ENCODE measurements at places on chromosomes 6 and 20.

DNA sequence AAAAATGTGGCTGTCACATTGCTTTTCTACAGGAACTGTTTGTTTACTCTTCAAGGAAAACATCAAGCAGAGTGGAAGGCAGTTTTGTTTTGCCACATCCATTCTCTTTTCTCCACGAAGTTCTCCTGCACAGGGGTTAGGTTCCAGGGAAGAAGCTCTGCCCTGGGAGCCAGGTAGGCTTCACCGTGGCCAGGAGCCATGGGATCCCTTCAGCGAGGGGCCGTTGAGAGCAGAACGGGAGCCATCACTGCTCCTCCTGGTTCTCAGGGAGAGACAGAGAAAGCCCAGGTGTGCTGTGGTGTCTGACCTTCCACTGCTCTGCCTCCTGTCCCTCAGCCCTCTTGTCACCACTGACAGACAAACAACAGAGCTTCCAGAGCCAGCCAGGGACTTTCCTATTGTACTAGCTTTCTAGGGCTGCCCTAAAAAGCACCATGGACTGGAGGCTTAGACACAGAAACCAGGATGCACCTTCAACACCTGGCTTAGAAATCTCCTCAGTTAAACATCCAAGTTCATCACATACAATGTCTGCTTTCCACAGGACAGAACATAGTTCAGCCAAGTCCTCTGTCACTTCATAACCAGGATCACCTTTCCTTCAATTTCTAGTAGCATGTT lies 75.6 kb upstream of the SLC22A23 start:
- DNase-seq, result no peak

DNA sequence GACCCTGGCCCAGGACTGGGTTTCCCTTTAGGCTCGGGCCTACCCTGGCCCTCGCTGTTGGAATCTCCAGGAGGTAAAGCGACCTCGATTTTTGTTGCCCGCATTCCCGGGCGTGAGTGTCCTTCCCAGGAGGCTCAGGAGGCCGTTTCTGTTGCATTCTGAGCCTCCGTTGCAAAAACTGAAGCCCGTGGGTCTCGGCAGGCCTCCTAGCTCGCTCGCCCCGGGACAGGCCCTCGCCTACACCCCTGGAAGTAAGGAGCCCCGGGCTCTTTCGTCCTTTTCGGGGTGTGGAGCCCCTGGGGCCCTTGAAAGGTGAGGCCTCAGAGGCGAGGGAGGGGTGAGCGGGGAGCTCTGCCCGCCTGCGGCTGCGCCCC lies 2.3 kb downstream of the NR2E1 start:
- no peak for DNase-seq

DNA sequence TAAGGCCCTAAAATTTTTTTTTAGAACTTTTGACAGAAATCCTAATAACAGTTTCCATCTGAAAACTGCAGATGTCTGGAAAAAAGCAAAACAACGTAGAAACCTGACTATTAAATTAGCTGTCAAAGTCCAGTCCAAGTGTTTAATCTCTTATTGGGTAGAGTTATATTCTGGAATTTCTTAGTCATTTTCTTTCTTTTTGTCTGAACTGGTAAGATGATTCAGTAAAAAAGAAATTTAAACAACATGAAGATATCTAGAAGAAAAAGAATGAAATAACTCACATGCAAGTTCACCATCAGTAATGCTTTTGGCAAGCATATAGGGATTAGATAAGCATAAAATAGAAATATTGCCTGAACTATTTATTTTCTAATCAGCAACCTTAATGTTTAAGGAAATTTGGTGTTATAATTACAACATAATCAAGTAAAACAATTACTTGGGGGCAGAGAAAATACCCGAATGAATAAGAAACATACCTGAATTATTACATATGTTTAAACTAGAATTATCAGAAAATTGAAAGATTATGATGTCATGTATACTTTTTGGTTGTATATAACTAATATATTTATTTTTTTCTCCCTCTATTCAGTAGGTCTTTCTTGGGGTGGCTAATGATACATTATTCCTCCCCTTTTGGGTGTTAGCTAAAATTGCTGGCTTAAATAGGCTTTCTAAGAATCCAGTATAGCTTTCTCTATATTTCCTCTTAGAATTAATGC lies 51.1 kb downstream of the FAM83B start:
- DNase-seq, result no peak

GRCh38 chr6:139149383-139149782 lies 14.5 kb downstream of the HECA start:
- no peak for DNase-seq

- DNase-seq, result no peak
These were observed 17.1 kb downstream of the HLA-A start for GRCh38 chr6:29959467-29959866.

DNA sequence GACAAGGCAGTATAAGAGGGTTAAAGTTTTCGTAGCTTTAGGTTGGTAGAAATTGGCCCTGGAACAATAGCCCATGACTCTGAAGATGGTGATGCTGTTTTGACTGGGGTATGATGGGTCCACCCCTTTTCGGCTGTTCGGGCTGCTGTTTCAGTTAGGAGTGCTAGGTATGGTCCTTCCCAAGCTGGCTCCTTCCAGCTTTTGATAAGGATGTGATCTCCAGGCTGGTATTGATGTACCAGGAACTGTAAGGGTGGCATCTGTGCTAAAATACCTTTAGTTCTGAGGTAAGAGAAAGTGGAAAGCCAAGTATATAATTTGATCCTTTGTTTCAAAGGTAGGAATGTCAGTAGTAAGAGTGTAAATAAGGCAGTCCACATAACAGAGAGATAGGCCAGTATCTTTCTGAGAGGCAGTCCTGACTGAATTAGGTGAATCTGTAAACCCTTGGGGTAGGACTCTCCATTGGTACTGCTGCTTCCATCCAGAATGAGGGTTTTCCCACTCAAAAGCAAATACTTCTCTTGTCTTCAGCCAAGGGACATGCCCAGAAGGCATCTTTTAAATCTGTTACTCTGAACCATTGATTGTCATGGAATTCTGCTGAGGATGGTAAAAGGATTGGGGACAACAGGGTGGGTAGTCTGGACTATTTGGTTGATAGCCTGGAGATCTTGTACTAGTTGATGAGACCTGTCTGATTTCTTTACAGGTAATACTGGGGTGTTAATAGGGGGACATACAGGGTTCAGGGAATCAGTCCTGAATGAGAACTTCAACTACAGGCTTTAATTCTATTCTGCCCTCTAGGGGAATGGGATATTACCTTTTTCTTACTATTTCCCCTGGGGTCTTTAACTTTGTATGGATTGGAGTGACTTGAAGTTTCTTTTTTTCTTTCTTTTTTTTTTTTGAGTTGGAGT lies 6.1 kb upstream of the ZNFX1 start:
- no peak for DNase-seq

DNA sequence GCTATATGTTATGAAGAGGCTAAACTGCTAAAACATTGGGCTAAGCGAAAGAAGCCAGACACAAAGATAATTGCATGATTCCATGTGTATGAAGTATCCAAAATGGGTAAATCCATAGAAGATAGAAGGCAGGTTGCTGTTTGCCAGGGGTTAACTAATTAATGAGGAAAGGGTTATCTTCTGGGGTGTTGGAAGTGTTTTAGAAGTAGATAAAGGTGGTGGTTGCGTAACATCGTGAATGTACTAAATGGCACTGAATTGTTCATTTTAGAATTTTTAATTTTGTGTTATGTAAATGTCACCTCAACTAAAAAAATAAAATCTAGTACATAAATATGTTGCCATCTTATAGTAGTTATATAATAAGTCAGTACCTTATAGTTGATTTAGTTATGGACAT lies 104.4 kb upstream of the ADGRF4 start:
- no peak for DNase-seq

GRCh38 chr6:73548458-73549446 lies 27.9 kb upstream of the EEF1A1 start:
- no peak for DNase-seq

DNA sequence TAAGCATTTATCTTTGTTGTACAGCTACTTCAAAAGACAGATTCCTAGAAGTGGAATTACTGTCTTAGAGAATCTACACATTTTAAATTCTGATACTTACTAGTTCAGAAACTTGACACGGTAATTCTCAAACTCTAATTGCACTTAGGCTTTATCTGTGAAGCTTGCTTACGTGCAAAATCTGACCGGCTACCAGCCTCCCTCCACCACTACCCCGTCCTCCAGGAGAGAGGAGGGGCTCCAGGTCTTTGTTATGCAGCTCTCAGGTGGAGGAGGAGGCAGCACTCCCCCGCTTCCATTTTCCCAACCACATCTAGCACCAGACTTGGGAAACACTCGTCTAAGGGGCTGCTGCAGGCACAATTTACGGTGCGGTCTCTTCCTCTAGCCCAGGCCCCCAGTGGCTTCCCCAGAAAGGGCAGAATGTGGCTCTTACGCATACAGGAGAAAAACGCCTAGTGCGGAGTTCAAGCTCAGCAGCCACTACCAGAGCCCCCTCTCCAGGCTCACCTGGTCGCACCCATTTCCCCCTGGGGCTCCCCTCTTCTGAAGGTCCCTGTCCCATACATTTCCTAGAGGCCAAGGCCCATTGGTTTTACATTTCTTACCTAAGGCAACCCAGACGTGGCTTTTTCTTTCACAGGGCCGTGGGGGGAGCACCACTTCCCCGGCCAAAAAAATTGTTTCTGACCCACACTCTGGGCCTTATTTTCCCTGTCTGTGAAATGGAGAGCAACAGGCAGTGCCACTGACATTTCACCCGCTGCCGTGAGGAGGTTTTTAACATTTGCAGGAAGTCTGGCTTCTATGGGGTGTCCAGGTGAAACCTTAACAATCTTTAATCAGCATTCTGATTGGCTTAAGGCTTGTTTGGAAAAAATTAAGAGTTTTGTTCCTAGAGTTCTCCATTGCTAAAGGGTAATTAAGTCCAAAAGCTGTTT lies 1.6 kb upstream of the TGIF2 start:
- no peak for DNase-seq

DNA sequence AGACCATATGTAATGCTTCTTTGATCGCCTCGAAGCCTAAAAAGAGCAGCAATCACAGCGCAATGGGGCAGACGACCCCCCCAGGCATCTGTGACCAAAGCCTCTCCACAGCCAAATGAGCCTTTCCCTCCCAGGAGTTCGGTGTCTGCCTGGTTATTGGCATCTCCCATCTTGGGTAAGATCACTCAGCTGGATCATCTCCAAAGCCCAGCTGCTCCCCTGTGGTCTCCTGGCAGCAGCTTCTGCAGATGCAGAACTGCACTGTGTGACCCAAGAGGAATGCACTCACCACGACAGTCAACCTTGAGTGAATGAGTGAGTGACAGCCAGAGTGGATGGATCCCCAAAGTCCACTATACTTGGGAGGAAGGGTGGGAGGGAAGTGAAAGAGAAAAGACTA lies 44.8 kb upstream of the IYD start:
- no peak for DNase-seq

DNA sequence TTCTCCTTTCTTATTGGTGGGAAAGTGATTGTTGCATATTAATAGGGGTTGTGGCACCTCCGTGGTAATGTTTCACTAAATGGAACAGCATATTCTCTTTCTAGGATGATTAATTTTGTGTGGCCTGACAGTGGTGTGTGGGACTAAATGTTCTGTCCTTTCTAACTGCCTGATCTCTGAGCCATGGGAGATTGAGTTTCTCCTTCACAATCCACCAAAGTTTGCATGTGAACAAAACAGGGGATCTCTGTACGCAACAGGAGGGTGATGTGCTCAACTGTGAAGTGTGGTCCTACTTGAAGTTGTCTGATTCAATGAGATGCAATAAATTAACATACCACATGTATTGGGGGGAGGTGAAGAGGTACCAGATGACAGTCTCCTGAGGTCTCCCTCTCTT lies 19.3 kb downstream of the BCAS1 start:
- no peak for DNase-seq

GRCh38 chr6:41966961-41967311 lies 25.3 kb upstream of the CCND3 start:
- no peak for DNase-seq

- DNase-seq, result no peak
These were observed 62.9 kb downstream of the SCAND1 start for GRCh38 chr20:35891375-35891774.

- no peak for DNase-seq
These were observed 261.8 kb downstream of the ADGB start for GRCh38 chr6:146860583-146860982.

DNA sequence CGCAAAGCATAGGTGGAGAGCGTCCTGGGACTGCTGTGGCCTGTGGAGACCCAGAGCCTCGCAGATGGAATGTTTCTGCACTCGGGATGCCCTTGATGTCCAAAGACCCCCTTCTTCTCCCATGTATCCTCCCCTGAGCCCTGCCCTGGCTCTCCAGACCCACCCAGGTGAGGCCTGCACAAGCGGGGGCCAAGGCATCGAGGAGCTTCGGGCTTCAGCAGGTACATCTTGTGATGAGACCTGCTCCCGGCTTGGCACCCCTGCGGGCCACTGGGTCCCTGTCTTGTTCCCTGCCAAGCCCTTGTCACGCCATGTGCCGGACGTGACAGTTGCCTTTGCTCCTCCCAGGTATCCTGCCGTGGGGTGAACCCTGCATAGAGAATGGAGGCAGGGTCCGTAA lies 85.2 kb downstream of the RAMACL start:
- DNase-seq, result no peak

DNA sequence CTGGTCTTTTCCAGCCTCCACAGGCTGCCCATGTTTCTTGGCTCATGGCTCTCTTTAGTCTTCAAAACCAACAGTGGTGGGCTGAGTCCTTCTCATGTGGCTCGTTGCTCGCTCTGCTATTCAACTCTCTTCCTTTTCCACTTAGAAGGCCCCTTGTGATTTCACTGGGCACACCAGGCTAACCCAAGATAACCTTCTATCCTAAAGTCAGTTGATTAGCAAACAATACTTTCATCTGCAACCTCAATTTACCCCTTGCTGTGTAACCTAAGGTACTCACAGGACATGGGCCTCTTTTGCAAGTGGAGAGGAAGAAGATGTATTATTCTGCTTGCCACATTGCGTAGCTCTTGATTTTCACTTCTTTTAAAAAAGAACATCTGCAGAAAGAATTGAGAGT lies 79.6 kb downstream of the UTRN start:
- DNase-seq, result no peak

- DNase-seq, result no peak
These were observed 579.9 kb downstream of the MMUT start for GRCh38 chr6:48883116-48883515.

- DNase-seq, result no peak
These were observed 580.7 kb upstream of the GJE1 start for GRCh38 chr6:141552031-141552430.

- no peak for DNase-seq
These were observed 1.6 kb downstream of the PSMA7 start for GRCh38 chr20:62141397-62142251.

GRCh38 chr6:35181308-35181932 lies 32.3 kb upstream of the SCUBE3 start:
- no peak for DNase-seq

- no peak for DNase-seq
These were observed 137.5 kb upstream of the PTPN1 start for GRCh38 chr20:50372770-50373088.

GRCh38 chr20:12022126-12022525 lies 104.4 kb downstream of the BTBD3 start:
- no peak for DNase-seq
